ENCODE measurements at places on chromosomes 11 and 22. TPM values are rescaled to one million over a fixed set of nuclear protein-coding genes. Genes with fewer than 3 reads are reported as not detected.

The CCDC179 gene
- total RNA-seq = not detected

The LRP4 gene
- 0.05 TPM for total RNA-seq

The APOL5 gene
- not detected for total RNA-seq

The C11orf42 gene
- total RNA-seq = not detected

The EFCAB6 gene
- 0.27 TPM for total RNA-seq

The MMP8 gene
- not detected for total RNA-seq

The ADM gene
- 3.0 TPM for total RNA-seq

The SCN3B gene
- not detected for total RNA-seq

The ACTN3 gene
- total RNA-seq = 0.24 TPM

The SEC14L6 gene
- 0.17 TPM for total RNA-seq

The ELF5 gene
- not detected for total RNA-seq

The TRIM5 gene
- 21.0 TPM for total RNA-seq

The MS4A4A gene
- total RNA-seq = not detected

The DEPDC7 gene
- total RNA-seq = 0.90 TPM

The C11orf97 gene
- total RNA-seq = not detected

The CST6 gene
- total RNA-seq = not detected

The EMSY gene
- total RNA-seq = 23.5 TPM

The DLG2 gene
- total RNA-seq = 2.1 TPM

The PDE3B gene
- total RNA-seq = 21.8 TPM

The KRTAP5-8 gene
- total RNA-seq = not detected

The DERL3 gene
- 9.7 TPM for total RNA-seq
